ENCODE measurements at places on chromosomes 1 and 21.

DNA sequence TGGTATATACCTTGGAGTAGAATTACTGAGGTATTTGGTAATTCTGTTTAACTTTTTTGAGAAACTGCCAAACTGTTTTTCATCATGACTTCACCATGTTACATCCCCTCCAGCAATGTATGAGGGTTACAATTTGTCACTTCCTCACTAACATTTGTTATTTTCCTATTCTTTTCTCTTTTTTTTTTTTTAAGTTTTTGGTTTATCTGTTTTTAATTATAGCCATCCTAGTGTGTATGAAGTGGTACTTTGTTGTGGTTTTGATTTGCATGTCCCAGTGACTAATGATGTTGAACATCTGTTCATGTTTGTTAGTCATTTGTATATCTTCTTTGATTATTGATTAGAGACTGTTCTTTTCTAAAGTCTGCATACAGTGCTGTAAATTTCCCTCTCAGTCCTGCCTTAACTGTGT is 147.3 kb downstream of the HS2ST1 start:
- DNase-seq: no peak

- DNase-seq: no peak
Observed at GRCh38 chr1:166700696-166701095, 138.6 kb upstream of the POGK start.

- DNase-seq: no peak
Observed at GRCh38 chr1:12416101-12416500, 186.3 kb downstream of the VPS13D start.

GRCh38 chr21:42189860-42190485 is 29.0 kb upstream of the ABCG1 start:
- DNase-seq: no peak

DNA sequence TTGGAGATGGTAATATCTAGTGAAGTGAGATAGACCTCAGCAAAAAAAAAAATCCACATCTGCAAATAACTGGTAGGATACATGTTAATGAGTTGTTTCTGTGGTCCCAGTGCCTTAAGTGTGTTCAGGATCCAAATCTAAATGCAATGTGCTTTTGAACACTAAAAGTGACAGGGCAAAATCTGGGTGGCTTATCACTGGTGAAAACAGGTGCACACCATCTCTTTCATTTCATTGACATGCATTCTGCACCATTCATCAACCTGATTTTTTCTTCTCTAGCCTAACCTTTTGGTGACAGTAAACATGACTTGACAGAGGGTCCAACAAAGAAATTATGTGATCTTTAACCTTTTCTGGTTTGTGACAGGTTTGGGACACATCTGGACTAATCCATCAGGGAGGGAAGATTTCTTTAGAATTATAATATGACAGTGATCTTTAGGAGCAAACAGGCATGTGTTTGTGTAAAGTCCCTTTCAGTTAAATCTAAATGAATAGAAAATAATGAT is 201.6 kb upstream of the NEGR1 start:
- no peak for DNase-seq
